Left ventricle myocardium inferior (tissue), 1 donor: ENCODE measurements at places on chromosomes 5 and 9.

DNA sequence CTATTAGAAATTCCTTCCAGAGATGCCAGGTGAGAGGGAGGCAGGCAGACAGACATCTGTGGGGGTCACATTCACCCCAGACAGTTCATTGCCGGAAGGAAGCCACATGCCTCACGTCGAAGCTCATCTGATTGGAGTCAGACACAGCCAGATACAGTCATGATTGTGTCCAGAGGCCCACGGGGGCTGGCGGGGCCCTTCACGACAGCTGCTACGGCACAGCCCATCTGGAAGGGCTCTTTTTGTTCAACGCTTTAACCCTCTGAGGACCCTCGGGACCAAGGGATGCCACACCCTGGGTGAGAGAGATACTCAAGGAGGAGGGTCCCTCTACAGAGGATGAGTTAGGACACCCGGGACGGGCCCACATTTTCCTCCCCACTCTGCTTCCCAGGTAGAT, 31.9 kb upstream of the GABRP start:
- no peak for DNase-seq

DNA sequence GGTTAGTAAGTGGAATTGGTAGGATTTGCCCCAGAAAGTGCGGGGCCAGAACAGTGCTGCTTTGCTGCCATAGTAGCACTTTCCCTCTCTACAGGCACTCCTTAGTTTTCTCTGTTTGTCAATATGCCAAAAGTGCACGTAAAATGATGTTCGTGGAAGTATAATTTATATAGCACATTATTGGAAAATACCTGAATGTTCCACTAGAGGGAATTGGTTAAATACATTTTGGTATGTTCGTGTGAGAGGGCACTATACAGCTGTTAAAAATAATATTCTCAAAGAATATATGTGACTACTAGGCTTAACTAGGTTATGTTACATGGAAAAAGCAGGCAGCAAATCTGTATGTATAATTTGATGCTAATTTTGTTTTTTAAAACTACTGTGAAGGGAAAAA, 184.0 kb upstream of the GDNF start:
- DNase-seq: no peak

DNA sequence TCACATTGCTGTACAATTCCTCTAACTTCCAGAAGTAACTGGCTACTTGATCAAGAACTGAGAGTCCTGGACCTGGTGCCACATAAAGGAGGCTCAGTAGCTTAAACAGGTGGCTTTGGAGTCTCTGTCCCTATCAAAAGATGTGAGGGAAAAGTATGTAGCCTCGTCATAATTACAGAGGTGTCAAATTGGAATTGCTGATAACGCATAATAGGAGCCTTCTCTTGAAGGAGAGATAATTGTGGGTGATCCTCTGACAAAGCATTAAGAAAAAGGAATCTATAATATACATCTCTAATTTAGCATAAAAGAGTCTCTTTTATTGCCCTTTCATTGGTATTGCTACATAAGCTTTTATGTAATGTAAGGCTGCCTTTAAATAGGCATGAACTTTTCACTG, 1246.4 kb upstream of the CDH9 start:
- DNase-seq: no peak

DNA sequence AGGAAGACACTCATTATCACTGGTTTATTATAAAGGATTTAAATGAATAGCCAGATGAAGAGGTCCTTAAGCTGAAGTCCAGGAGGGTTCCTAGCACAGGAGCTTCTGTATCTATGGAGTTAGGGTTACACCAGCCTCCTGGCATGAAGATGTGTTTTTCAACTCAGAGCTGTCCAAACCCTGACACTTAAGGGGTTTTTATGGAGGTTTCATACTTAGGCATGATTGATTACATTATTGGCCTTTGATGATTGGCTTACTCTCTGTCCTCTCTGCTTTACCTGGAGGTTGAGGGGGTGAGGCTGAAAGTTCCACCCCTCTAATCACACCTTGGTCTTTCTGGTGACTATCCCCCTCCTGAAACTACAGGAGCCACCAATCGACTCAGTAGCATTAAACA, 84.9 kb upstream of the ZNF169 start:
- DNase-seq: no peak

DNA sequence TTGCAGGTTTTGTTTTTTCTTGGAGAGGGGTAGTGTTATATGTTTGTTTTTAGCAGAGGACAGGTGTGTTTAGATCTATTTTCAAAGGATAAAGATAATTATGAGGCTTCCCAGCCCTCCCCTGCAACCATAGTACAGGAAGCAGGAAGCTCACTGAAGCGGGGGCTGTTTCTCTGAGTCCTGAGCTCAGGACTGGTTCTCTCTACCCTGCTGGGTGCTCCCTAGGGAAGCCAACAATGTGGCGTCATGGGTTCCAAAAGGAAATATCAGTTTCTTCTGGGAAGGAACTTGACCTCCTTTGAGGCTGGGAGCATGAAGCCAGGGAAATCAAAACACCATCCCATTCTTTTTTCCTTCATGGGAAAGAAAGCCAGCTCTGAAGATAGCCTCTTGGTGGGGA, 62.2 kb downstream of the RAD23B start:
- DNase-seq: no peak

DNA sequence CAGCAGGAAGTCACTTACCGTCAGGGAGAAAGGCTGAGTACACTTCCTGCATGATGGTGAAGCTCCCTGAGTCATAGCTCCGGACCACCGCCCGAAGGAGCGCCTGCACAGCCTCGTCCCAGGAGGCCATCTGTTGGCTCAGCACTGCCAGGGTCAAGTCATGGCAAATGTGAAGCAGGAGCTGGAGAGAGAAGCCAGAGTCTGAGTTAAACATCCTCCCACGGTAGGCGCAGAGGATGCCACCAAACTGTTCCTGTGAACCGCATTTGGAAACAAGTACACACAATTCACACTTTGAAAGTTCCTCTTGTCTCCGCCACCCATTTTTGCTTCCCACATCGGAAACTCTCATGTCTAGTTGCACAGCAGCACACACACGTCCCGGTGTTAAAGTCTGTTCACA, 33.9 kb downstream of the CNOT8 start:
- DNase-seq: peak; percentile 24

- DNase-seq: no peak
Observed at GRCh38 chr5:1876660-1877064, 6.1 kb downstream of the IRX4 start.

- peak; percentile 24 for DNase-seq
Observed at GRCh38 chr5:59358005-59358861, 535.3 kb downstream of the PDE4D start.

DNA sequence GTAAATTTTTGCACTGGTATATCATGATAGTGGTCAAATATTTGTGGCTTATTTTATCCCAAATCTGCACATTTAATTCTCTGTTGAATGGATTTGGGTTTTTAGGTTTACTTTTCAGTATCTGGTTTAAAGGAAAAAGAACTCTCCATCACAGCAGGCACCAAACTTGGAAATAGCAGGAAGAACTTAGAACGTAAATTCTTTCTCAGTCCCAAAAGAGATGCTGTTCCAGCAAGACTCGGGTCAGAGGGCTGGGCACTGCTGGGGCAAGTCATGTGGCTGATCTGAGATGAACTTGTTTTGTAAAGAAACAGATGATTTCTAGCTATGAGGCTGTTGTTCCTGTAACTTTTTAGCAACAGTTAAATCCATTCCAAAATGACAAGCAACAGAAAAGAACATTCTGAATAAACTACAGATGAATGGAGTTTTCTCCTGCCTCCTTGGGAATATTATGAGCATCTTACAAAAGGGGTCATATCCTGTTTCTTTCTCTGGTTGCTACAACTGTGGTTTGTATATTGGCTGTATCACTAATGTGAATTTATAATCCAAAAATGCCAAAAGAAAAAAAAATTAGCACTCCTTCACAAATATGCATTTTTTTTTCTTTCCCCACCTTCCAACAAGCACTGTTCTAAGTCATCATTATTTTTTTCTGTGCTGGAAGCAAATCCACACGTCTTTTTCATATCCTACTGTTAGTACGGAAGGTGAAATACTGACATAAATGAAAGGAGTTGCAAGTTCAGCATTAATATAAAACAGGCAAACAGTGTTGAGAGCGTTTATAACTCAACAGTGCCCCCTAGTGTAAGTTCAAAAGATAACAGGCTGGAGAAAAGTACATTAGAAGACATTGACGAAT, 31.1 kb downstream of the OR2K2 start:
- DNase-seq: peak; percentile 59
